ENCODE measurements at places on chromosomes 13 and 19.

GRCh38 chr13:113373811-113374485 lies 10.0 kb upstream of the GRTP1 start:
- no peak for DNase-seq

DNA sequence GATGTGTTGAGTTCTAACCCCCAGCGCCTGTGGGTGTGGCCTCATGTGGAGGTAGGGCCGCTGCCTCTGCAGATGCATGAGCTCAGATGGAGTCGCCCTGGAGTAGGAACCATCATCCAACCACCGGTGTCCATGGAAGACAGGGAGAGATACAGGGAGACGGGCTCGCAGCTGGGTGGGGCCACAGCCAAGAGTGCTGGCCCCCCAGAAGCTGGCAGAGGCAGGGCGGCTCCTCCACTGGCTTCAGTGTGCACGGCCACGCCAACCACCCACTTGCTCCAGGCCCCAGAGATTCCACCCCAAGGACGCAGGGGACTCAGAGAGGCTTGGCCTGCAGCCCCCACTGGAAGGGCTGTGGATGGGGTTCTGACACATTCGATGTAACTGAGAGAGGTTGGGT lies 5.4 kb upstream of the MCF2L start:
- no peak for DNase-seq

GRCh38 chr13:20232556-20233277 lies 598 bp upstream of the GJB6 start:
- no peak for DNase-seq

DNA sequence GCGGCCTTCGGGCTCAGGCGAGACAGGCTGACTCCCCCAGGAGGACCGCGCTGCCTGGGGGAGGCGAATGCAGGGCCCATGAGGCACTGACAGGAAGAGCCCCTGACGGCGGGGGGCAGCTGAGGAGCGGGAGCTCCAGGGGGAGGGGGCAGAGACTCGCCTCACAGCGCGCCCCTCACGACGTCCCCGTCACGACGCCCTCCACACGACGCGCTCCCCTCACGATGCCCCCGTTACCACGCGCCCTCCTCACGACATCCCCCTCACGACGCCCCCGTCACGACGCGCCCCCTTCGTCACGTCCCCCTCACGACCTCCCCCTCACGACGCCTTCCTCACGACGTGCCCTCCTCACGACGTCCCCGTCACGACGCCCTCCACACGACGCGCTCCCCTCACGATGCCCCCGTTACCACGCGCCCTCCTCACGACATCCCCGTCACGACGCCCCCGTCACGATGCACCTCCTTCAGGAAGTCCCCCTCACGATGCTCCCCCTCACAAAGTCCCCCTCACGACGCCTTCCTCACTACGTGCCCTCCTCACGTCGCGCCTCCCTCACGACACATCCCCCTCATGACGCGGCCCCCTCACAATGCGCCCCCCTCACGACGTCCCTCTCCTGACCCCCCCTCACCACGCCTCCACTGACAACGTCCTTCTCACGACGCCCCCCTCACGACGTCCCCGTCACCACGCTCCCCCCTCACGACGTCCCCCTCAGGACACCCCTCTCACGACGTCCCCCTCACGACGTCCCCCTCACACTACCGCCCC lies 99.6 kb downstream of the ING1 start:
- no peak for DNase-seq

- no peak for DNase-seq
Observed at GRCh38 chr19:34275705-34276104, 21.4 kb downstream of the GARRE1 start.

DNA sequence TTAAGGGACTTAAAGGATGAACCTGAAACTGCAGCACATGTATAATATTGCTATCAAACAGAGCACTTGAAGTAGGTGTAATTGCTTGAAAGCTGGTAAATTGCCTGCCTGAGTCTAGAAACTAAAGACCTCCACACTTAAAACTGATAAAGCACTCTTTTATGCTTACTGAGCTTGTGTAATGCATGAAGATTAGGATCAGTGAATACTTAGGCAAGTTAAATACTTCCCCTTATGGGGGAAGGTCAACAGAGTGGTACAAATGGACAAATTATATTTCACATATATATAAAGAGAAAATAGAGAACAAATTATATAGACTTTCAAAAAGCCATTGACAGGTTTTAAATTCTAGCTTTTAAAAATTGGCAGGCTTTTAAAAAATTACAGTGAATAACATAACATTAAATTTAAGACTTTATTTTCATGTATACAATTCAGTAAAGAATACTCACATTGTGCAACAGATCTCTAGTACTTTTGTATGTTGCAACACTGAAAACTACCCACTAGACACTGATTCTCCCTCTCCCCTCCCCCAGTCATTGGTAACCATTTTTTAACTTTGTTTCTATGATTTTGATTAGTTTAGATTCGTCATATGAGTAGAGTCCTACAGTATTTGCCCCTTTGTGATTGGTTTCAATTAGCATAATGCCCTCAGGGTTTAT lies 23.9 kb downstream of the PIBF1 start:
- no peak for DNase-seq

DNA sequence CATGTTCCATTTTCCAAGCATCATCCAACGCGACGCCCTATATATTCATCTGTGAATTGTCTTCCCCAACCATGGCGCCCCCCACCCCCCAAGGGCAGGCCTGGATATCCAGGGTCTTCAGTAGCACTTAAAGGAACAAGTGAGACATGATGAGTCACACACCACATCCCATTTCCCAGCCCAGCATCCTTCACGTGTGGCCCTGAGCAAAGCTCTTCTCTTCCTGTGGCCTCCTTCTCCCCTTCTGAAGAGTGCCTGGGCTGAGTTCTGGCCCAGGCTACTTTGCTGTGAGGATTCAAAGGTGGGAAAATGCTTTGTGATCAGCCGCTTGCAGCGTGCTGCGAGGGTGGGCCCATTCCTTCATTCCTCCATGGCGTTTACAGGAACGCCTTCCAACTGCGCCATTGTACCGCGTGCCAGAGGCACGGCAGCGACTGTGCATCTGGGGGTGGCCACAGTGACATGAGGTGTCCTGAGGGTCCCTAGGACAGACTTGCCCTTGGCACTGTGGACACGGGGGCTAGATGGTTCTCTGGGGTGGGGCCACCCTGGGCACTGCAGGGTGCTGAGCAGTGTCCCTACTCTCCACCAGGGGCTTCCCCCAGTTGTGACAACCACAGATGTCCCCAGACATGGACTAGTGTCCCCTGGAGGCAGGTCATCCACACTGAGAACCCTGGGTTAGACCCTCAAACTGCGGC lies 11.7 kb downstream of the PLIN4 start:
- DNase-seq: no peak

DNA sequence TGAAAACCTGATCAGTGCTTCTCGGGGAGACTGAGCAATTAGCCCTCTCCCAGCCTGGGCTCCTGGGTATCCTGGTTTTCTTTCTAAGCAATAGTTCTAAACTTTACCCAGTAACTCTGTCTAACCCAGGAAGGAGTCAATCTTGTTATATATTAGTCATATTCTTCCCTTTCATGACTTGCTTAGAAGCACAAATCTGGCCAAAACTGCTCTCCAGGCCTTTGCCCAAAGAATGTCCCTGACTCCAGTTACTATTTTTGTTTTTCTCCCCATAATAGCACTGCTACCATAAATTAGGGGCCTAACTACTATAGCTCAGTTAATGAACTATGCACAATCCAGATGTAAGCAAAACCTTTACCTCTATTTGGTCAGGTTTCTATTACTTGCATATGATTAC lies 355.8 kb upstream of the HTR2A start:
- DNase-seq: no peak

DNA sequence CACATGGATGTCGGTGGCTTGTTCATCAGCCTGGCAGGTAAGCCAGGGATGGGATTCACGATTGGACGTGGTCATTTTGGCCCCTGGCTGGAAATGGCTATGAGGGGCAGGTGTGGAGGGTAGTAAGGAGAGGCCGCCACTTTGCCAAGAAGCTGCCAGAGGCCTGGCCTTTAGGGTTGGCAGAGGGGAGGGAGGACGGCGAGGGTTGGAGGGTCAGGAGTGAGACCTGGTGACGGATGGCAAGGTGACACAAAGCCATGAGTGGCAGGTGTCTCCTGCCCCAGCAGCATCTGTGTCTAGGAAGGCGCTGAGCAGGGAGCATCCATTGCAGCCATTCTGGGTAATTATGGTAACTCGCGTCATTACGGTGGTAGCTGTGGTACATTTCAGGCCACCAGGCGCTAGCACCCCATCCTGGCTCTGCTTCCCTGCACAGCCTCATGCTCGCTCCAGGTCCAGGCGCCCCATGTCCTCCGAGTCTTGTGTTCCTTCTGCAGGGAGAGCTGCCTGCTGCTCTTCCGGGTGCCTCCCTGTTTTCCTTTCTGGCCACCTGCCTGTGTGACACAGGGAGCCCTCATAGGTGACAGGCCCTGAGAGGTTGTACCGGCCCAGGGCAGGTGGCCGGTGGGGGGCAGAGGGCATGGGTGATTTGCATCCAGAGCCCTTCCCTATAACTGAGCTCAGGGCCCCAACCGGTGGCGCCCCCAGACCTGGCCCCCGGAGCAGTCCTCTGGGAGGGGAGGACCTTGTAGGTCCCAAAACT lies 4.2 kb downstream of the SSBP4 start:
- DNase-seq: no peak

GRCh38 chr19:43774103-43774939 lies 6.5 kb downstream of the KCNN4 start:
- DNase-seq: no peak

DNA sequence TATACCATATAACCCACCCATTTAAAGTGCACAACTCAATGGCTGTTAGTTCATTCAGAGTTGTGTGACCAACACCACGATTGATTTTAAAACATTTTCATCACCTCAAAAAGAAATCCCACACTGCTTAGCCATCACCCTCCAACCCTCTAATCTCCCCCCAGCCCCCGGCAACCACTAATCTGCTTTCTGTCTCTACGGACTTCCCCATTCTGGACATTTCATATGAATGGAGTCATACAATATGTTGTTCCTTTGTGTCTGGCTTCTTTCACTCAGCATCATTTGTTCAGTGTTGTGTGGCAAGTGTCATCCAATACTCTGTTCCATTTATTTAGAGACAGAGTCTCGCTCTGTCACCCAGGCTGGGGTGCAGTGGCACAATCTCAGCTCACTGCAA lies 4.0 kb upstream of the PNMA8B start:
- DNase-seq: no peak

- no peak for DNase-seq
Observed at GRCh38 chr13:71880753-71881541, 13.9 kb upstream of the DACH1 start.

- DNase-seq: no peak
Observed at GRCh38 chr19:39942366-39942730, 7.9 kb upstream of the FCGBP start.

GRCh38 chr19:54478677-54479266 lies 5.7 kb upstream of the CDC42EP5 start:
- peak; percentile 30 for DNase-seq

- no peak for DNase-seq
Observed at GRCh38 chr19:45354241-45354842, 13.8 kb downstream of the KLC3 start.

DNA sequence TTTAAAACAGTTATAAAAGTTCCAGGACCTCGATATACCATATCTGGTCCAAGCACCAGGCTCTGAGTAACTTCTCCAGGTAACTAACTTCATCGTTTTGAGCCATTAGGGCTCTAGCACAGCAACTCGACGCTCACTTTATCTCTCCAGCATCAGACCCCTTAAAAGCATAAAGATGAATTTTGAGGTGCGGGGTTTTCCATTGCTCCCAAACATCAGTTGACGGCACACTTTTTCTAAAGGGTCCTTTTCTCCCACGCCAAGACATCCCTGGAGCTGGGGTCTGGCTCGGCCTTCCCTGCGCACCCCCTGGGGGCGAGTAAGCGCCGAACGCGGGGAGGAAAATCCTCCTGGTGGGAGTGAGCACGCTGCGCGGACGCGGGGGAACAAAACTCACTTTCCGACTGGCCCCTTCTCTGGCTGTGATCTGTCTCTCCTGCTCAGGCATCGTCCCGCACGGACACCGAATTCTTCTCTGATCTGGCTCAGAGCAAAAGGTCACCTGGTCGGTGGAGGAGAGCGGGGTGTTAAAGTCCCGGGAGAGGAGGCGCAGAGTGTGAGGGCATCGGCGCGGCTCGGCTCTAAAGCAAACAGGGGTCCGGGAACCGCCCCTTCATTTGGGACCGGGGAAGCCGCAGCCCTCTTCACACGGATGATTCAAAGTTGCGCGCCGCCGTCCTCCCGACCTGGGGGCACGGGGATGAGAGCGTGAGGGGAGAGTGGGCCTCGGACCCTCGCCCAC lies at the start of gene ATP7B:
Gene ATP7B, minus strand, starts transcription at position 561 of the 742 bp plus-strand sequence. Its CDS starts 113 bp downstream, at position 448.
- no peak for DNase-seq

GRCh38 chr19:36259211-36259610 lies 44.3 kb downstream of the ZNF146 start:
- DNase-seq: no peak

GRCh38 chr13:112683581-112683980 lies 6.3 kb upstream of the ATP11A start:
- no peak for DNase-seq

- peak; percentile 33 for DNase-seq
Observed at GRCh38 chr19:1568320-1569019, at the start of gene MEX3D. Gene MEX3D, minus strand, starts transcription at chr19:1568325. Its CDS starts 267 bp downstream, at chr19:1568058.

GRCh38 chr13:68748038-68748437 lies 1359.6 kb upstream of the ATXN8OS start:
- DNase-seq: no peak

DNA sequence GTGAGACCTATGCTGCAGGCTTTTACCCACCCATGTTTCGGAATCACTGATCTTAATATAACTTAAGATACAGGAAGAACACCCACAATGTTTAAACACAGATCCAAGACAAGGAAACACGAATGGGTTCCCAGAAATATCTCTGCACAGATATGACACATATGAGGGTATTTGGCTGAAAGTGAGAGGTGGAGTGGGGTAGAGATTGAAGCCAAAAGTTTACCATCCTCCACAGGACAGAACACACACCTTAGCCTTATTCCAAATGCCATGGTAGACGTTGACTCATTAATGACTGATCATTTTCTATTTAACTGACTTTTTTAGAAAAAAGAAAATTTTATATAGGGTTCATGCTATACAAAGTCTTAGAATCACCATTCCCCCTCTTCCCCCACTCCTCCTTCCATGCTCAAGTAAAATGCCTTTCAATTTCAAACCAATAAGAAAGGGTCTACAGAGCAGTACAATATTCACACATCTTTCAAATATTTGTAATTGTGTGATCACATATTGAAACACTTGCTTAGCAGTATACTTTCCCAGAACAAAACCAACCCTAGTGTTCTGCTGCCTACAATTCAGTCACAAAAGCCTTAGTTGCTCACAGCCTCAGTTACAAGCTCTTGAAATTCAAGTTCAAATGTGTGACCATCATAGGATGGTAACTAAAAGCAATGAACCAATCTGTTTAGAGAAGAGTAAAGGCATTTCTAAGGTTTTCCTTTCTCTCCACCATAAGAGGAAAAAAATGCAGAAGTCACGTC lies 11.8 kb upstream of the DOCK9 start:
- DNase-seq: no peak

- DNase-seq: no peak
Observed at GRCh38 chr13:113906571-113906970, 42.7 kb upstream of the GAS6 start.
